WERI-Rb-1 (cell line): ENCODE measurements at places on chromosomes 11 and 22.

DNA sequence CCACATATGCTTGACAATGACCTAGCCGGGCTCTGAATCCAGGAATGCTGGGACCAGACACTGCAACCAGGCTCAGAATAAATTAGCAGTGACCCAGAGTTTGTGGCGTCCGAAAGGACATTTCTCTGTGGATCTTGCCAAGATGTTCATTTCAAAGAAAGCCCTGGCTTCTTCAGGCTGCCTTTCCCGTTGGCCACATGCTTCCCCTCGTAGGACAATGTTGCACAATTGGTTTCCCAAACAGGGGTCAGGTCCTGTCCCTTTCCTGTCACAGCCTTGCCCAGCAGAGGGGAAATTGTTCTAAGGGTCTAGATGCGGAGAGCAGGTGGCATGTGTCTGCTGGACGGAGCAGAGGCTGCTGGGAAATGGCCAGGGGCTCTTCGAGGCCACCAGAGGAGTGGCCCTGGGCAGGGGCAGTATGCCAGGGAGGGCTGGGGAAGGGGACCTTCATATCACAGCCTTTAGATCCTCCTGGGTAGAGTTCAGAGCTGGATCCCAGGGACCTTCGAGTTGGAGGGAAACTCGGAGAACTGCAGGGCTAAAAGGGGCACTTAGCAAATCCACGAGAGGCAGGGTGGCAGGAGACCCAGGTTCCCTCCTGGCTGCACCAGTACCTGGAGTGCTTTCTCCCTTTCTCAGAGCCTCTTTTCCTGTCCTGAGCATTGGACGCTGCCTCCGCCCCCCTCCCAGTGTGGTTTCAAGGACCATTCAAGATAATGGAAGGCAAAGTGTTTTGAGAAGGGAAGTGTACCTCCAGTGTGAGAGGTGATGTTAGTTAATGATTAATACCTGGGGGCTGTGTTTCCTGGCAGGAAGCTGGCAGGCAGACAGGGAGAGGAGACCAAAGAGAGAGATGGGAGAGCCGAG is 42.3 kb downstream of the C11orf96 start:
- DNase-seq, result no peak

DNA sequence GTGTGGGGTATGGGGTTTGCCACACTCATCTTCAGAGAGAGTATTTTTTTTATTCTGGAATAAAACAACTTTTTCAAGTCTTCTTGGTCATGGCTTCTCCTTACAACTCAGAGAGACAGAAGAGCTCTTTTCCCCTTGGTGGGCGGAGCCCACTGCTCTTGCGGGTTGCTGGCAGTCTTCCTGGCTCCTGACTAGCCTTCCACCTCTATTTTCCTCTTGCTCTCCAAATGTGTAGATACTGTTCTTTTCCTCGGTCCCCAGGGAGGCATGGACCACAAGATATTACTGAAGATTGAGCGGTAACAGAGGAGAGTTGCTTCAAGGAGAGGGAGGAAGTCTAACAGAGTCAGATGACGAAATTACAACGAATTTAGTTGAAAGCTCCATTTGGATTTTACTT is 210.6 kb downstream of the NTM start:
- DNase-seq, result no peak

DNA sequence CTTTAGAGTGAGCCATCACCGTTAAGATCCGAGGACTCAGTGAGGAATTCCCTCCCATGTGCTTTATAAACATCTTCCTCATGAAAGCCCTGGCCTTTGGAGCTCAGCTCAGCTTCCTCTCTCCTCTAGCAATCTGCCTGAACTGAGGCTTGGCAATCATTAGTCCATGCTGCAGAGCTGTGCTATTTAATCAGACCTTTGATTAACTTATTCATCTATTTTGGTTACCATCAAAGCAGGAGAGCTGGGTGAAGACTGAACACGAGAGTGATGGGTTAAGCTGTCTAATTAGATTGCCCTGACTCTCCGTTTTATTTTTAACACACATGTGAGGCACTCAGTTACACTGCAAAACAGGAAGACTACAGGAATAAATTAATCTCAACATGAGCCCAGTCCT is 351.3 kb downstream of the LARGE1 start:
- DNase-seq, result no peak

DNA sequence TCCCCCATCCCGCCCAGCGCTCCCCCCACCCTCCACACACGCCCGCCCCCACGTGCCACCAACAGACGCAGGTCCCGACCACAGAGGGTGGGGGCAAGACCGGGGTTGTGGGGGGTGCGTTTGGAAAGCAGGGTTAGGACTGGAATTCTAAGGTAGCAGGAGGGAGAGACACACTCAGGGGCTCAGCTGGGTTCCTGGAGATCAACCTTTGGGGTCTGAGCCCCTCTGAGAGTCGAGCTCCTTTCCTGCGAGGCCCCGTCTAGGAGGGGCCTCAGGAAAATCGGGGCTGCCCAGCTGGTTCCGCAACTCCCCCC is 429 bp downstream of the PGGHG start:
- peak; percentile 11 for DNase-seq

- no peak for DNase-seq
Measured at GRCh38 chr11:30878400-30878799, 292.2 kb upstream of the MPPED2 start.

- DNase-seq, result no peak
Measured at GRCh38 chr11:123448823-123449222, 18.8 kb downstream of the GRAMD1B start.

DNA sequence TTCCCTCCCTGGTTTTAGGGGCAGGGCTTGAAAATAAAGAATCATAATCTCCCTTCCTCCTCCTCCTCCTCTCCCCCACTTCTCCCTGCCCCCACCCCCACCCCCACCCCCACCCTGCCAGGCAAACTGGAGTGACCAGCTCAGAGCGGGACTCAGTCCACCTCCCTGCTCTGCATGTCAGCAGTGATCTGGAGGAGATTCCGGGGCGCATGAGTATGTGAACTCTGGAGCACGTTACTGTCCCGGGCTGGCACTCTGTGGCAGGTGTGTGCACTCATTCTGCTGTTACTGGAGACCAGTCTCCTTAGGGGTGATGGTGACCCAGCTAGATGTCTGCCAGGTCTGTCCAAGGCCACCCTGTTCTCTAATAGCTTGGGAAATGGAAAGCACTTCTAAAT is 33.9 kb downstream of the MARK2 start:
- DNase-seq, result no peak

- no peak for DNase-seq
Measured at GRCh38 chr11:95904009-95904650, 19.8 kb downstream of the MTMR2 start.

DNA sequence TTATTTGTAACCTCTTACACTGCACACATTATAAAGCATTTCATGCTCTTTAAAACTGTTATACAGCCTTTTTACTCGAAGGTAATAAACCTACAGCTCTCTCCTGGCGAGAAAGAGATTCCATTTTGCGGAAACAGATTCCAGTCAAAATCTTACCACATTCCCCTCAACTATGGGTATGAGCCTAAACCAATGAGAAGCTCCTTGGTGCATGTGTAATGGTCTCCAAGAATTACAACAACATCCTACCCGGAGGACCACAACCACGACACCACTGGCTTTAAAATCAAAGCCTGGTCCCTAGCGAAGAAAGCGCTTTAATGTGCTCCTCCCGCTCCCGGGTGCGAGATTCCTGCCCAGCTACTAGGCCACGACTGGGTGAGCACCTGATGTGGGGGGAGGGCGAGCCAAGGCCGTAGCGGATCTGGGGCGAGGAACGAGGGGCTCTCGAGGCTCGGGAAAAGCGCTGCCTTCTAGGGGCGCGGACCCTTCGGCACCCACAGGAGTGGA is 821 bp downstream of the CELF1 start:
- peak; percentile 48 for DNase-seq

- no peak for DNase-seq
Measured at GRCh38 chr11:72727521-72727920, 24.7 kb downstream of the ARAP1 start.

GRCh38 chr22:42787357-42787736 is 66.7 kb upstream of the A4GALT start:
- DNase-seq, result no peak

- DNase-seq, result no peak
Measured at GRCh38 chr11:8320076-8320475, 56.4 kb upstream of the LMO1 start.

GRCh38 chr22:42022162-42022847 is 23.7 kb downstream of the WBP2NL start:
- no peak for DNase-seq

DNA sequence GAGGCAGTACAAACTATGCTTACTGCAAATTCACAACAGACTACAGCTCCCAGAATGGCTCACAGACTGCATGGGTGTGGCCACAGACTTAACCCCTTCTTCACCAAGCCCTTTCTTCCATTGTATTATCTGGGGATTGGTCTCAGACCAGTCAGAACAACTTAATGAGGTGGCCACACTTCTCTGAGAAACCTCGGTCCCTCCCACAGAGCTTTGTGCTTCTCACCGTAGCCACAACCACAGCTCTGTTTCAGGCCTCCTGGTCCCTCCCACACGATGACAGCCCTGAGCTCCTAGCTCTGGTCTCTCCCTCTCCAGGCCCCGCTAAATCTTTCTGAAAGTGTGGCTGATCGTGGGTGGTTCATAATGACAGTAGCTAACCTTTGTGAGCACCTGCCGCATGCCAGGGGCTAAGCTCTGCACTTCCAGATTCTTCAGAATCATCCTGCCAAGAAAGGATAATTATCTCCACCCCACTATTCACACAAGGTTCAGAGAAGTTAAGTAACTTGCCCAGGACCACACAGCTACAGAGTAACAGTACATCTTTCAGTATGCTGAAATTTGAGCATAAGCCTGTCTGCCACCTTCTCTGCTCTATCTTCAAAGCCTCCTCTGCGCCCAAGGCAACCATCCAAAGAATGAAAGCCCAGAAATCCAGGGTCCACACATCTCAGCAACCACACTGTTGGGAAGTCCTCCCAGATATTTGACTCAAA is 5.4 kb downstream of the PDE2A start:
- DNase-seq, result no peak

GRCh38 chr11:44661311-44661717 is 65.4 kb upstream of the TSPAN18 start:
- no peak for DNase-seq

DNA sequence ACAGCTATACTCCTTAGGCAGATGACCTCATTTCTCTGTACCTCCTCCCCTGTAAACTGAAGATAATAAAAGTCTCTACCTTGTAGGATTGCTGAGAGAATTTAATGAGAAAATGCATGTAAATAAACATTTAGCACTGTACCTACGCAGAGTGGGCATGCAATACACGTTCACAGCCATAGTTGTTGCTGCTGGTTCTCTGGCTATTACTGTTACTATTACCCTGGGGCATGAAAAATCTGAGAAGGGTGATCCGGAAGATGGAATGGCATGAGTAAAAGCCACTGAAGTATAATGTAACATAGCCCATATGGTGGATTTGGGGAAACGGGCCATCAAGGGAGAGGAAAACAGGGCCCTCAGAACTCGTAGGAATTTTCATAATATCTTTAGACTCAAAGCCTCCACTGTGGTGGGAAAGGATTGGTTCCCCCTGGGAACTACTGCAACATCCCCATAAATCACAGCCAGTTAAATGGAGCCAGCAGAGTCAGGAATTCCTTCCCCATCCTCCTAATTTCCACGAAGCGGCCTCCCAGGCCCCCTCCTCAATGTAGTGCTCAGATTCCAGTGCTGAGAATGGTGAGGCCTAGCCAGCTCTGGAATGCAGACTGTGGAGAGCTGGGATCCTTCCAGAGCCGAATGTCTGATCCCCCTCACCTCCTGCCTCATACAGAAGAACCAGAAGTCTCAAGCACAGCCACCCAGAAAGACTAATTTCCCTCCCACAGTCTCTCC is 205.3 kb downstream of the MN1 start:
- DNase-seq, result no peak

- DNase-seq, result no peak
Measured at GRCh38 chr11:69760319-69760718, 14.8 kb downstream of the FGF4 start.

DNA sequence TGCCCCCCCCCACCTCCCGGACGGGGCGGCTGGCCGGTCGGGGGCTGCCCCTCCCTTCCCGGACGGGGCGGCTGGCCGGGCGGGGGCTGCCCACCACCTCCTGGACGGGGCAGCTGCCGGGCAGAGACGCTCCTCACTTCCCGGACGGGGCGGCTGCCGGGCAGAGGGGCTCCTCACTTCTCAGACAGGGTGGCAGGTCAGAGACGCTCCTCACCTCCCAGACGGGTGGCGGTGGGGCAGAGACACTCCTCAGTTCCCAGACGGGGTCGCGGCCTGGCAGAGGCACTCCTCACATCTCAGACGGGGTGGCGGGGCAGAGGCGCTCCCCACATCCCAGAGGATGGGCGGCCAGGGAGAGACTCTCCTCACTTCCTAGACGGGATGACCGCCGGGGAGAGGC is 24.0 kb downstream of the RNF185 start:
- no peak for DNase-seq

DNA sequence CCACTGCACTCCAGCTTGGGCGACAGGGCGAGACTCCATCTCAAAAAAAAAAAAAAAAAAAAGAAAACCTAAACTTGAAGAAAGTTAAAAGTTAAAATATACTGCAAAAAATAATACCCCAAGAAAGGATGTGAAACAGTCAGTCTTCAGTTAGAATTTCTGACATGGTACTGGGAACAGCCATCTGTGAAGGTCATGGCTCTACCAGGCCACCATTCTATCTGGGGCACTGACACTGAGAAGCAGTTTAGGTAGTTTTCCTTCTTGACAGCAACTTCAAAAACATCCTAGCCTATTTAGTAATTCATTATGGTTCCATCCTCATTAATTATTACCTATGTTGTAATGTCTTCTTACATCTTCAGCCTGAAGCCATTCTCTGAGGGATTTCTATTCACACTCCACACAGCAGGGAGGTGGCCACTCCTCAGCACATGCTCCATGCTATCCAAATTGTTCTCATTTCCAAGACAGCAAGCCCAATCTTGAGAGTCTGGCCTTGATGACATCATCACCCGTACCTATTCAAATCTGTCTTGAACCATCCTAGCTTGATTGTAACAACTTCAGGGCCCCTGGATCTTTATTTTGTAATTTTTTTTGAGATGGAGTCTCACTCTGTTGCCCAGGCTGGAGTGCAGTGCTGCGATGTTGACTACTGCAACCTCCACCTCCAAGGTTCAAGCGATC is 38.2 kb downstream of the SERPIND1 start:
- no peak for DNase-seq

DNA sequence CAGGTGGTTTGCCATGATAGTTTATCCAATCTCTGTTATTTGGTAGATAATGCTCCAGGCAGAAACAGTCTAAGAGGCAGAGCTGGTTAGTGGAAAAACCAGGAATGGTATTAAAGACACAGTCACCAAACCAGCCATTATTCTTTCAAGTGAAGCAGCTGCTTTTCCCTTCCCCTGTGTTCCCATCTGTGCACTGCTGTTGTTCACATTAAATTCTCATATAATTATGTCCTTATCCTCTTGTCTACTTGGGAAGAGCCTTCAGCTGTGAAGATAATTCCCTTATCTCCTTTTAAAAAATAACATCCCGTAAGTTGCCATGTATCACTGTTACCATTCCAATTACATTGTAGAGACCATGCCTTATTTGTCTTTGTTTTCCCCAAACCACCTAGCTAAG is 5.2 kb upstream of the TBCEL start:
- DNase-seq, result peak; percentile 27

DNA sequence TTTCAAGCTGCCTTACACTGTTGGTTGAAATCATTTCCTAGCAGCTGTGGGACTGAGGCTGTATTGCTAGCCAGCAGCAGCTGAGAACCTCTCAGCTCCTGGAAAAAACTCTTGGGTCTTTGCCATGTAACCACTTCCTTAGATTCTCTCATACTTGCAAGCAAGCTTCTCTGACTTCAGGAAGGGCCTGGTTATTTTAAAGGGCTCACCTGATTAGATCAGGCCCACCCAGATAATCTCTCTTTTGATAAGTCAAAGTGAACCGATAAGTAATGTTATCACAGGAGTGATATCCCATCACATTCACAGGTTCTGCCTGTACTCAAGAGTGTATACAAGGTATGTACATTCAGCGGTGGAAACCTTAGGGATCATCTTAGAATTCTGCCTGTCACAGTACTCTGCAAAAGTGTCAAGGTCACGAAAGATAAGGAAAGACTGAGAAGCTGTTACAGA is 7.4 kb upstream of the CLPB start:
- DNase-seq, result no peak
